ENCODE measurements at places on chromosomes 12 and 14. TPM values are rescaled to one million over a fixed set of nuclear protein-coding genes. Genes with fewer than 3 reads are reported as not detected.

The SAMD15 gene
- not detected for total RNA-seq

The RBM23 gene
- 855 TPM for total RNA-seq

The CCNB1IP1 gene
- total RNA-seq, result 34.9 TPM

The OTOGL gene
- total RNA-seq, result 1.5 TPM

The COX14 gene
- 66.1 TPM for total RNA-seq

The PYM1 gene
- total RNA-seq, result 20.8 TPM

The WNK1 gene
- 245 TPM for total RNA-seq
